ENCODE measurements at places on chromosomes 5 and 9. TPM values are rescaled to one million over a fixed set of nuclear protein-coding genes. Genes with fewer than 3 reads are reported as not detected.

The PDE8B gene
- total RNA-seq: 0.43 TPM

The SLC6A19 gene
- not detected for total RNA-seq

The TSSK1B gene
- not detected for total RNA-seq

The FXN gene
- 37.8 TPM for total RNA-seq

The IFNA13 gene
- not detected for total RNA-seq

The HSPB3 gene
- not detected for total RNA-seq

The NIPSNAP3A gene
- 20.1 TPM for total RNA-seq

The LMAN2 gene
- total RNA-seq: 140 TPM

The SPDL1 gene
- 36.0 TPM for total RNA-seq

The CNTNAP3 gene
- total RNA-seq: not detected

The FLT4 gene
- 0.95 TPM for total RNA-seq

The SLC1A3 gene
- total RNA-seq: not detected

The PCDHGA5 gene
- 0.55 TPM for total RNA-seq

The CCL27 gene
- 0.25 TPM for total RNA-seq

The C9orf57 gene
- not detected for total RNA-seq

The BARHL1 gene
- not detected for total RNA-seq

The RGMB gene
- 0.48 TPM for total RNA-seq

The SNCAIP gene
- total RNA-seq: not detected

The PAXX gene
- total RNA-seq: 74.5 TPM

The CHSY3 gene
- not detected for total RNA-seq

The LECT2 gene
- total RNA-seq: not detected

The PURA gene
- total RNA-seq: 12.7 TPM

The PCDHB5 gene
- total RNA-seq: not detected

The SLC38A9 gene
- total RNA-seq: 28.2 TPM

The DMGDH gene
- 1.0 TPM for total RNA-seq

The ZNF883 gene
- total RNA-seq: 0.11 TPM

The PCDHA8 gene
- total RNA-seq: not detected

The FBP2 gene
- not detected for total RNA-seq

The SPINK5 gene
- not detected for total RNA-seq

The EPB41L4B gene
- total RNA-seq: not detected

The TMOD1 gene
- 1.1 TPM for total RNA-seq

The AGXT2 gene
- total RNA-seq: not detected

The PCDHGA6 gene
- total RNA-seq: 0.57 TPM

The F2RL1 gene
- total RNA-seq: 0.07 TPM

The CACNA1B gene
- total RNA-seq: not detected

The HACD4 gene
- total RNA-seq: 16.5 TPM

The ACTBL2 gene
- not detected for total RNA-seq
